ENCODE measurements at places on chromosomes 13 and 19.
A peak's percentile ranks its signal among the peaks of the same experiment; 100 is the strongest.

DNA sequence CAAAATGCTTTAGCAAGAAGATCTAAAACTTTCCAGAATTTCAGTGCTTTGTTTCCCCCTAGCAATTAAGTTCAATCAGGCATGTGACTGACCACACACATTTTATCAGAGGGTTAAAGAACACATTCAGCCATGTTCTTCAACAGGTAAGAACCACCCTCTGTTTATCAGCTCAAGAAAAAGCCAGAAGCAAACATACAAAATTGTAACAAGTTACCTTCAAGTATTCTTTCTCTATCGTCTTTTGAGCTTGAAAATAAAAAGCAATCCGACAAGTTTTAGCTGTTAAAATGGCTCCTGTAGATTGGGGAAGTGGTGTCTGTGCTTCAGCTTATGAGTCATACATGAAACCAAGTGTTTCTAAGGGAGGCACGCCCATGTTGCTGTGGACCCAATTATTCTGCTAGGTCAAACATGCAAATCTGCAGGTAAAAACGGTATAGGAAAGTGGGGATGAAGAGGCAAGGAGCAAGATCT lies at the start of gene ELF1:
ELF1 (minus strand) TSS at position 306 of the 477 bp plus-strand sequence. CDS start 37,262 bp downstream, outside the sequence.
- no peak for DNase-seq

DNA sequence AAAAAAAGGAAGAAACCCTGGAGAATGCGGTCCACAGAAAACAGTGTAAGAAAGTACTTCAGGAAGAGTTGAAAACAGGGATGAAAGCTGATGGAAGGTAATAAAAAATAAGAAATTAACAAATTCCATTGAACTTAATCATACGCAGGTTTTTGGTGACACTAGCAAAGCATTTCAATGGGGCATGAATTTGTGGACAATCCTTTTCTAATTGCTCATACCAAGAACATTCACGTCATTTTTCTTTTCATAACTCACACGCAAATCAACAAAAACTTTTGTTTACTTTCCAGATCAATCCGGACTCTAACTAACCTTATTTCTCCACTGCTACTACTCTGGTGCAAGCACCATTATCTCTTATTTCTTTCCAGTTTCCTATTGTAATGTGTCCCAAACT lies 1195.0 kb downstream of the SLITRK5 start:
- no peak for DNase-seq

DNA sequence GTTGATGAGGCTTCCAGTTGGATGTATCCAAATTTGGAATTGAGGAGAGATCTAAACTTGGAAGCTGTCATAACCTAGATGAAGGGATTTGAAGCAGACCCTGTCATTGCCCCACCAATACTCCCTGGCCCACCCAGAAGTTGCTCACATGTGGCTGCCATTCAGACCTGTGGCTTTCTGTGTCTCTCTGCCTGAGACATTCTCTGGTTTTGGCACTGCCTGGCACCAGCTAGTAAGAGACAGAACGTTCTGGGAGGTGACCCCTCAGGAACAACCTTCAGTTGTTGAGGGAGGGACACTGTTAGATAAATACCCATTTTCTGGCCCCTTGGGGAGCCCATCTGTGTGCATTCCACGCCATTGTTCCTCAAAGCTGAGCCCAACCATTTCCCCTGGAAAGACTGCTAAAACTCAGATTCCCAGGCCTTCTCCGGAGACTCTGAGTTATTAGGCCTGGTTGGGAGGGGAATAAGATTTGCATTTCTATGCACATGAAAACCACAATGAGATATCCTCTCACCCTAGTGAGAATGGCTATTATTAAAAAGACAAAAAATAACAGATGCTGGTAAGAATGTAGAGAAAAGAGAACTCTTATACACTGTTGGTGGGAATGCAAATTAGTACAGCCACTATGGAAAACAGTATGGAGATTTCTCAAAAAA lies 290.4 kb downstream of the TSHZ3 start:
- no peak for DNase-seq

GRCh38 chr13:73040484-73040883 lies 18.3 kb upstream of the KLF5 start:
- DNase-seq = no peak

GRCh38 chr13:56755181-56755935 lies 385.4 kb upstream of the PRR20A start:
- no peak for DNase-seq

DNA sequence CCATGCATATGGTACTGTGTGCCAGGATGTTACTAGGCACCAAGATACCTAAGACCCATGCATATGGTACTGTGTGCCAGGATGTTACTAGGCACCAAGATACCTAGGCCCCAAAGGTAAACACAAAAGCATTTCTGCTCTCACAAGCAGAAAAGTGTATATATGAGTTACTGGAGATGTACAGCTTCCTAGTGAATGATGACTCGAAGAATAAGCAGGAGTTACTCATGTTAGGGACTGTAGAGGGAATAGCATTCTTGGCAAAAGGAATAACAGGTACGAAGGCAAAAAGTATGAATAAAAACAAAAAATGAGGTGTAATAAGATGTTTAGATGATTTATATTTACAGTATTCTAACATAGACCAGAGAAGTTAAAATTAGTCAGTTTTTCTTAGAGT lies 383.7 kb downstream of the DIAPH3 start:
- no peak for DNase-seq

- peak; percentile 95 for DNase-seq
Observed at GRCh38 chr13:98083507-98083906, 59.4 kb upstream of the FARP1 start.

GRCh38 chr13:64704121-64704649 lies 2526.0 kb downstream of the PCDH9 start:
- no peak for DNase-seq
